ENCODE measurements at places on chromosomes 7 and 10. TPM values are rescaled to one million over a fixed set of nuclear protein-coding genes. Genes with fewer than 3 reads are reported as not detected.

- H3K27me3 ChIP-seq, result no peaks in the 10 kb centered on the region
- no peak overlapping the region for H3K4me3 ChIP-seq
- no peaks in the 10 kb centered on the region for H3K36me3 ChIP-seq
- H3K4me1 ChIP-seq, result no peaks in the 10 kb centered on the region
- no peak overlapping the region for H3K27ac ChIP-seq
- DNase-seq, result no peak
Measured at GRCh38 chr10:27637601-27638000, 108.0 kb downstream of the MKX start.

- no peaks in the 10 kb centered on the region for H3K27me3 ChIP-seq
- no peak overlapping the region for H3K4me3 ChIP-seq
- H3K27ac ChIP-seq, result no peak overlapping the region
- no peaks in the 10 kb centered on the region for H3K4me1 ChIP-seq
- DNase-seq, result no peak
Measured at GRCh38 chr7:46198701-46199100, 277.6 kb upstream of the IGFBP3 start.

DNA sequence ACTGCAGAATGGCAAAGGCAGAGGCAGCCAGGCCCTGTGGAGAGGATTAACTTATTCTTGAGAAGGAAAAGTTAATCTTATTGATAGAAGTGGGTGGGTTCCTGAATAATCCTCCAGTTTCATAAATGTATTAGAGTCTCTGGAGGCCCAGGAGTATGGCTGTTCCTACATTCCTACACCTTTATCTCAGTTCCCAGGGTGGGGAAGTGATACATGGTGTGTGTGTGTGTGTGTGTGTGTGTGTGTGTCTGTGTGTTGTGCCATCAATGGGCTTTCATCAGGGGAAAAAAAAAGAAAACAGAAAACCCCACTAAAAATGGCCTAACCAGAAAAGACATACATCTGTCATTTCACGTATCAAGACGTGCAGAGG lies 22.0 kb upstream of the GSDME start:
- H3K4me3 ChIP-seq, result no peak overlapping the region
- H3K4me1 ChIP-seq, result peaks cover 31% of the 10 kb centered on the region
- no peaks in the 10 kb centered on the region for H3K27me3 ChIP-seq
- DNase-seq, result no peak

- H3K4me1 ChIP-seq, result peaks cover 17% of the 10 kb centered on the region
- no peaks in the 10 kb centered on the region for H3K27me3 ChIP-seq
- no peak overlapping the region for H3K4me3 ChIP-seq
- DNase-seq, result peak; percentile 60
Measured at GRCh38 chr7:80622541-80622940, 15.9 kb upstream of the CD36 start.

- no peak overlapping the region for H3K4me3 ChIP-seq
- no peak overlapping the region for H3K27ac ChIP-seq
- no peaks in the 10 kb centered on the region for H3K4me1 ChIP-seq
- DNase-seq, result no peak
Measured at GRCh38 chr10:1502451-1502850, 234.9 kb downstream of the ADARB2 start.

- no peak overlapping the region for H3K4me3 ChIP-seq
- H3K27ac ChIP-seq, result no peak overlapping the region
- no peak for DNase-seq
- H3K4me1 ChIP-seq, result peaks cover 8% of the 10 kb centered on the region
- H3K27me3 ChIP-seq, result no peaks in the 10 kb centered on the region
Measured at GRCh38 chr10:60189861-60190475, 199.7 kb downstream of the ANK3 start.

GRCh38 chr7:80488851-80489370 lies 23.0 kb downstream of the GNAT3 start:
- no peak for DNase-seq
- H3K4me3 ChIP-seq, result no peak overlapping the region
- peaks cover 7% of the 10 kb centered on the region for H3K4me1 ChIP-seq
- no peaks in the 10 kb centered on the region for H3K27me3 ChIP-seq
- no peak overlapping the region for H3K27ac ChIP-seq

GRCh38 chr7:140033779-140034363 lies 28.9 kb downstream of the PARP12 start:
- no peaks in the 10 kb centered on the region for H3K36me3 ChIP-seq
- H3K27me3 ChIP-seq, result no peaks in the 10 kb centered on the region
- DNase-seq, result peak; percentile 54
- peaks cover 37% of the 10 kb centered on the region for H3K4me1 ChIP-seq
- H3K27ac ChIP-seq, result peak overlapping the region; percentile 4
- no peak overlapping the region for H3K4me3 ChIP-seq

- no peaks in the 10 kb centered on the region for H3K4me1 ChIP-seq
- H3K27me3 ChIP-seq, result no peaks in the 10 kb centered on the region
- no peak overlapping the region for H3K4me3 ChIP-seq
- no peak overlapping the region for H3K27ac ChIP-seq
- no peak for DNase-seq
Measured at GRCh38 chr7:157769086-157769485, 432.3 kb downstream of the DNAJB6 start.

DNA sequence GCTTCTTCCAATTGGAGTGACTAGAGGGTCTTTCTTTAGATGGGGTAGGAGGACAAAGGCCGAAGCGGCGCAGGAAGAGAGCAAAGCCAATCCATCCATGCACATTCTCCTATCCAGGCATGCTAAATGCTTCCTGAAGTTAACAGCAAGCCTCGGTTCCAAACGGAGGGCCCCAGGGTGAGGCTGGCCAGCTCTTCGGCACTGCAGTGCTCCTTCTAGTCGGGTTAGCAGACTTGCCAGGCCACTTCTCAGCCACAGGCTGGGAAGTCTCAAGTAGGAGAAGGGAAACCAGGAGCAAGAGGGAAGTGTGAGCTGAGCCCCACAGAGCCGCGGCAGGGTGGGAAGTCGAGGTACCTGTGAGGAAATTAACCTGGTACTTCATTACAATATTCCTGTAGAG lies 253.8 kb upstream of the INHBA start:
- peak; percentile 29 for DNase-seq
- no peak overlapping the region for H3K27ac ChIP-seq
- no peaks in the 10 kb centered on the region for H3K27me3 ChIP-seq
- H3K4me1 ChIP-seq, result peaks cover 23% of the 10 kb centered on the region
- H3K4me3 ChIP-seq, result peak overlapping the region; percentile 38
- H3K36me3 ChIP-seq, result no peaks in the 10 kb centered on the region

GRCh38 chr10:133324198-133324792 lies 12.4 kb downstream of the CALY start:
- peaks cover 30% of the 10 kb centered on the region for H3K27me3 ChIP-seq
- peak; percentile 72 for DNase-seq
- no peak overlapping the region for H3K27ac ChIP-seq
- no peak overlapping the region for H3K4me3 ChIP-seq
- H3K4me1 ChIP-seq, result peaks cover 2% of the 10 kb centered on the region

DNA sequence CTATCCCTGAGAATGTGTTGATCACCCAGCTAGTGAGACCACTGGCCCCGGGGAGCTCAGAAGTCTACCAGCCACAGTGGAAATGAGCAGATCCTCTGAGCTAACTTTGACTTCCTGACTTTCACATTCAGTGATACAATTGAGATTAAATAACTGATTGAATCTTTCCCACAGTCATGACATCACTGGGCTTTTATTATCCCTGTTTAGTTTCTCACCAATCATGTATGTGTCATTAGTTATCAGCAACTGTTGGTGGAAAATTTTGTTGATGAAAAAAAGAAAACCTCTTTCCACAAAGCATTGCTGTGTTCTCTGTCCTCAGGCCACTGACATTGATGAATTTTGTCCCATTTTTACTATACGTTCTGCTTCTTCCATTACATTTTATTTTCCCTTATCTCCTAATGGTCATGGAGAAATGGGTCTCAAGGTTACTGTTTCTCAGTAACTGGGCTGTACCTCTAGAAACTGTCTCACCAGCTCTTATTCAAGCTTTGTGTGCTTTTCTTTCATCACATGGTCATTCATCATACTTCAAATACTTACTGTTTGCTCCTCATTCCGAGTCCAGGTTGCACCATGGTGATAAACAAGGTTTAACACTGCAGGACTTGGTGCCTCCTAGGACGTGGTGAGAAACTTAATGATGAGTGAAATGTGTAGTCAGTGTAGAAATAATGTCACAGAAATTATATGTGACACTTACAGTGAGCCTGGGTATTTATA lies 304.7 kb downstream of the CDK14 start:
- no peak for DNase-seq
- 0 out of 2 replicates have a peak, but pooled peaks cover 4% of the 10 kb centered on the region for H3K36me3 ChIP-seq
- H3K27ac ChIP-seq, result no peak overlapping the region
- H3K4me1 ChIP-seq, result no peaks in the 10 kb centered on the region
- no peaks in the 10 kb centered on the region for H3K27me3 ChIP-seq

DNA sequence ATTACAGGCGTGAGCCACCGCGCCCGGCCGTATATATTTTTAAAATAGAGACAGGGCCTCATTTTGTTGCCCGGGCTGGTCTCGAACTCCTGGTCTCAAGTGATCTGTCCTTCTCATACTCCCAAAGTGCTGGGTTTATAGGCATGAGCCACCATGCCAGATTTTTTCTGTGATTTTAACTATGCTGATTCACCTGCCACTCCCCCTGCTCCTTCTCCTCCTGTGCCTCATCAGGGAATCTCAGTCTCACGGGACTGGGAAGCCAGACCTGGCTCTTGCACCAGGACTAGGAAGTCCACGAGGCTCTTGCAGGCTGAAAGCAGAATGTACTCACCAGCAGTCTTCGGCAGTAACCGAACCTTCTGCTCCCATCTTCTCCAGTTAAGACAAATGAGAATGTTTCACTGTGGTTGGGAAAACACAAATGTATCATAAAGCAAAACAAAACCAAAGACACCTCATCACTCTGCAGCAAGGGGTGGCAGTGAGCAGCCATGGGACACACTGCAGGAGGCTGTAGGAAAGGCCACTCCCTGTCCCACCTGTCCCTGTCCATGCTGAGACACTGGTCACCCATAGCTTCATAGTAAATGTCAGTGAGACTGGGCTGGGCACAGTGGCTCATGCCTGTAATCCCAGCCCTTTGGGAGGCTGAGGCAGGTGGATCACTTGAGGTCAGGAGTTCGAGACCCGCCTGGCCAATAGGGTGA lies 78.7 kb upstream of the MKRN1 start:
- peak; percentile 32 for DNase-seq
- H3K4me1 ChIP-seq, result peaks cover 4% of the 10 kb centered on the region
- no peaks in the 10 kb centered on the region for H3K27me3 ChIP-seq
- H3K27ac ChIP-seq, result no peak overlapping the region

GRCh38 chr10:113612154-113612553 lies 51.7 kb downstream of the NRAP start:
- DNase-seq, result no peak
- H3K36me3 ChIP-seq, result no peaks in the 10 kb centered on the region
- peaks cover 35% of the 10 kb centered on the region for H3K27me3 ChIP-seq
- H3K4me3 ChIP-seq, result no peak overlapping the region
- no peak overlapping the region for H3K27ac ChIP-seq

DNA sequence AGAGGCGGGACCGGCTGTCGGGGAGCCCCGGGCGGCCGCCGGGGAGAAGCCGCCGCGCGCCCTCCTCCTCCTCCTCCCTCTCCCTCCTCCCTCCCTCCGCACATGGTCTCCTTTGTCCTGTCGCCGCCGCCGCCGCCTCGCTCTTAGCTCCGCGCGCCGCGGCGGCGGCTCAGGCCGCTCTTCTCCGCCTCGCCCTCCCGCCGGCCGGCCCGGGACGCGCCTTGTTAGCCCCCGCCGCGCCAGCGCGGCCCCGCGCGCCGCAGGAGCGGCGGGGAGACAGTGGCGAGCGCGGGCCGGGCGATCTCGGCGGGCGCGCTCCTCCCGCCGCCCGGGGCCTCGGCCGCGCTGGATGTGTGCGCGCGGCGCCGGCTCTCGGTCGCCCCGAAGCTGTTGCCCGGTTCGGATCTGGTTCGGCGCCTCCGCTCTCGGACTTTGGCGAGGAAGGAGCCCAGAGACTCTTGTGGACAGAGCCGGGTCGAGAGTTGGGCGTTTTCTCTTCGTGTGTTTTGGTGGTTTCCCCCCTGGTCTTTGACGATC lies 437.4 kb upstream of the GALNT17 start:
- peak; percentile 72 for DNase-seq
- H3K4me3 ChIP-seq, result peak overlapping the region; percentile 84
- 0 out of 2 replicates have a peak overlapping the region, but pooled peaks have one; percentile 0 for H3K27ac ChIP-seq
- H3K27me3 ChIP-seq, result no peaks in the 10 kb centered on the region
- no peaks in the 10 kb centered on the region for H3K4me1 ChIP-seq

- H3K27me3 ChIP-seq, result no peaks in the 10 kb centered on the region
- H3K36me3 ChIP-seq, result no peaks in the 10 kb centered on the region
- no peak overlapping the region for H3K4me3 ChIP-seq
- no peak for DNase-seq
- H3K27ac ChIP-seq, result no peak overlapping the region
- no peaks in the 10 kb centered on the region for H3K4me1 ChIP-seq
Measured at GRCh38 chr7:11313801-11314200, 340.1 kb downstream of the PHF14 start.

DNA sequence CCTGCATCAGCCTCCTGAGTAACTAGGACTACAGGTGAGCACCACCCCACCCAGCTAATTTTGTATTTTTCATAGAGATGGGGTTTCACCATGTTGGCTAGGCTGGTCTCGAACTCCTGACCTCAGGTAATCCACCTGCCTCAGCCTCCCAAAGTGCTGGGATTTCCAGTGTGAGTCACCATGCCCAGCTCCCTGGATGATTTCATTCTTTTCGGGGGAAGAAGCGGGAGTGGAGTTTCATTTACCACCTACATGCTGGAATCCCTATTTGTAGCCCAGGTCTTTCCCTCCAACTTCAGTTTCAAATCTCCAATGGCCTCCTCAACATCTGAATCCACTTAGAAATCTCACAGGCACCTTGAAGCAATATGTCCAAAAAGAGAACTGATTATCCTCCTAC lies 2.9 kb upstream of the BTRC start:
- peaks cover 10% of the 10 kb centered on the region for H3K27me3 ChIP-seq
- H3K4me1 ChIP-seq, result peaks cover 10% of the 10 kb centered on the region
- no peaks in the 10 kb centered on the region for H3K36me3 ChIP-seq

- no peak for DNase-seq
- H3K27me3 ChIP-seq, result no peaks in the 10 kb centered on the region
- no peak overlapping the region for H3K27ac ChIP-seq
- H3K36me3 ChIP-seq, result no peaks in the 10 kb centered on the region
- no peak overlapping the region for H3K4me3 ChIP-seq
- no peaks in the 10 kb centered on the region for H3K4me1 ChIP-seq
Measured at GRCh38 chr10:120666308-120666707, 184.9 kb upstream of the WDR11 start.

DNA sequence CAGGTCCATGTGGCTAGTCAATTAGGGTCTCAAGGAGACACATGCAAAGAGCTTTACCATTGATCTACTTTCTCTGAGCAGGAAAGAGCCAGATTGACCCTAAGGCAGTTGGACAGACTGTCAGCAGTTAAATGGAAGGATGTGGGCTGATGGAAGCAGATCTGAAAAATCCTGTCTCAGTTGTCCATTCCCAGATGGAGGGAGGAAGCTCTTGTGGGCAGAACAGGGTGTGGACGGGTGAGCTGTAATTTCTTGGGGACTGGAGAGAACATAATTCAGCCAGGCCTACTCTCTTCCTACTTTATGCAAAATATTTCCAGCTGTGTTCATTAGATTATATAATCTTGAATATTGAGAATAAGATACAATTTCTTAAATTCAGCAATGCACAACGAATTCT lies 163.6 kb downstream of the GNAT3 start:
- H3K4me3 ChIP-seq, result no peak overlapping the region
- H3K36me3 ChIP-seq, result no peaks in the 10 kb centered on the region
- H3K27ac ChIP-seq, result no peak overlapping the region
- DNase-seq, result no peak
- no peaks in the 10 kb centered on the region for H3K27me3 ChIP-seq

KEL gene
- not detected for polyA plus RNA-seq

DEPP1 gene
- 13.8 TPM for polyA plus RNA-seq

CYP2C19 gene
- polyA plus RNA-seq, result not detected

SPDYE16 gene
- polyA plus RNA-seq, result 0.10 TPM

TDRD1 gene
- polyA plus RNA-seq, result not detected

FAM24B gene
- polyA plus RNA-seq, result 5.7 TPM

PRLHR gene
- polyA plus RNA-seq, result not detected

AGR3 gene
- polyA plus RNA-seq, result not detected

Data from GM23248 (cell line).